Stimulated activated CD4-positive, alpha-beta T cell treated with anti-CD3 and anti-CD28 coated beads, TNF-alpha, amount 100 ng/mL, for 1 hour (primary cell): ENCODE measurements at places on chromosomes 5 and 9.

GRCh38 chr5:64773533-64773932 is 4.8 kb downstream of the CWC27 start:
- DNase-seq = no peak

- no peak for DNase-seq
Measured at GRCh38 chr5:158384535-158385481, 525.9 kb upstream of the CLINT1 start.

GRCh38 chr9:134378901-134379338 is 52.7 kb downstream of the RXRA start:
- no peak for DNase-seq

DNA sequence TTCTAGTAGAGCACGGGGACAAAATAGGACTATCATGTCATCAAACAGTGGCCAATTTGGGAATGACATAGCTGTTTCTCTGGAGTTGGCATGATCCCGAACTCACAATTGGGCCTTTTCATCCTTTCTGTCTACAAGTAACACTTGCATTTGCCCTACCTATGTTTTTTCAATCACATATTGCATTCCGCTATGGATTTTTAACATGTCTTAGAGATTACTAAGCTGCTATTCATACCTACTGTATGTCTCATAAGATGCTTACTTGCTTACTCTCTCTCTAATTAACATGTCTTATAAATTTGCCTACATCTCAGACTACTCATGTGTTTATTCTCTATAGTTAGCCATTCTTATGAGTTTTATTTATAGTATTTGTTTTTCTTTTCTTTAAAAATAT is 341.2 kb upstream of the CTNND2 start:
- no peak for DNase-seq

DNA sequence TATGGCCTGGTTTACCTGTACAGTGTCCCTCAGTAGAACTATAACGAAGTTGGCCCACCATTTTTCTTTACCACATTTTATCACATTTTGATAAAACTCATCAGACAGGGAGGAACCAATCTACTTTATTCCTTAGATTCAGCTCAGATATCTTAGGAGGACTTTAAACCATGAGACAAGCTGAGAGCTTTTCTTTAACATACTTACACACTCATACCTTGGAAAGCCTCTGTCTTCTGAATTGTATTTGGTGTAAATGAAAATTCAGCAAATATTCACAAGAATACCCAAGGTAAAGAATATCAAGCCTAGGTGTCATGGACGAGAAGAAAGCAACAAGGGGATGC is 313.2 kb downstream of the ENC1 start:
- no peak for DNase-seq

- no peak for DNase-seq
Measured at GRCh38 chr9:123299558-123300126, 31.3 kb upstream of the STRBP start.

DNA sequence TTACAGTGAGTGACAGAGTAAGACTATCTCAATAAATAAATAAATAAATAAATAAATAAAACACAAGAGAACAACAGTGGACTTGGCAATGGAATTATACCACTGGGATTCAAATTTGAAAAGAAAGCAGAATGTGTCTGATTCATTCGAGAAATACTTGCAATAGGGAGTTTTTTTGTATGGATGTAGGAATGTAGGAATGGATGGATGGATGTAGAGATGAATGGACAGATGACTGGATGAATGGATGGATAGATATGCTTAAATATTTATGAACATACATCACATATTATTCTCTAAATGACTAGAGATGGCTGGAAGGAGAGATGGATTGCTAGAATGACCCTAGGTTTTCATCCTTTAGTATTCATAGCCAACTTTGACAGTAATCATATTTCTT is 22.0 kb upstream of the CEMIP2 start:
- no peak for DNase-seq

DNA sequence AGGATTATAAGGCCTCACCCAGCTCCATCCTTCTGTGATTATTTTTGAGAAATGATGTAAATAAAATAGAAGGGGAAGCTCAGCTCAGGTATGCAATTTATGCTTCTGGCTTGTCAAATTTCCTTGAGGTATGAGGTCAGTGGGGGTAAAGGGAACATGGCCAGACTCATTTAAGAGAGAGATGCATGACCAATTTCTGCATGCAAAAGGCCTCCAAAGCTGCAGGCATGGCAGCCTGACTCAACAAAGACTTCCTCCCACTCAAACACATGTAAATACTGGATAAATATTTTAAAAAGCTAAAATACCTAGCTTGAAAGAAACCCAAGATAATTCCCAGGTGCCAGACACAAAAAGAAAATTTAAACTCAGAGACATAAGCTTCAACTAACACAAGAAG is 101.4 kb upstream of the SLC1A3 start:
- no peak for DNase-seq

DNA sequence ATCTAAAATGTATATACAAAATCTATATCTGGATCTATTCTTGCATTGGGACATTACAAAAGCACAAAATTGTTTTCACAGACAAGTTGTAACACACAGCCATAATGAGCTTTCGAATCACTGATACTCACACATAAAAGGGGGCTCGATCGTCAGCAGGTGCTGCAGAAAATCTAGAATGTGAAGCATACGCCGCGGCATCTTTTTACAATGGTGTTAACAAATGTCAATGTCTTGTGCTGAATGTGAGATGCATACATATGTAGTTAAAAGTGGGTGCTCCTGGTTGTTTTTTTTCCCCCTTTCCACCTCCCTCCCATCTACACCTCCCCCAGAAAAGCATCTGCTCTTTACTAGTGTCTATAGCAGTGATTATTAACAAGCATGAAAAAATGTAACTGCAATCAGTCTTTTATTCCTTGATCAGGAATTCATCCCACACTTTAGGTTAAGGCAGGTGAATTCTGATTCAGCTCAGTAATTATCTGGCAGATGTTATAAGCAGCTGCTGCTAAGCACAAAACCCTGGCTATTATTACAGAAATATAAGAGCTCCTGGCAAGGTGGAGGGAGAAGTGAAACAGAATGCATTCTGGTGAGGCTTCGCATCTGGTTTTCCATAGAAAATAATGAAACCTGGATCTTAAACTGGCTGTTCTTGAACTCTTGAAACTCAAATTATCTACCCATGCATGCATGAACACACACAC is 114.1 kb downstream of the MPDZ start:
- DNase-seq = no peak

DNA sequence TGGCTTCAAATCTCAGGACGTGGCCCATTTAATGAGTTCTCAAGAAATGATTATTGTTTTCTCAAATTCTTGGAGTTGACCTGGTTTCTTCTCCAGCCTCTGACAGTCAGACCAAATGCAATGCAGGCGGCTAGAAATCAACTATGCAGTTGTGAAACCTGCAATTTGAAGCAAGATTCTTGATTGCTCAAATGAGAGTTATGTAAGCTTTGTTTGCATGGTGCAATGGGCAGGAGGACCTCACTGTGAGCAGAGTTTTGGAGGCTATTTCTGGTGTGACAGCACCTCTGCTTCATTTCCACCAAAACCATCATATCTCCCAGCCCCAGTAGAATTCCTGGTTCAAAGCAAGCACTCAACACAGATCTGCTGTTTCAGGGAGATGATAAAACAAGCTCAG is 500.0 kb upstream of the KLF4 start:
- no peak for DNase-seq

DNA sequence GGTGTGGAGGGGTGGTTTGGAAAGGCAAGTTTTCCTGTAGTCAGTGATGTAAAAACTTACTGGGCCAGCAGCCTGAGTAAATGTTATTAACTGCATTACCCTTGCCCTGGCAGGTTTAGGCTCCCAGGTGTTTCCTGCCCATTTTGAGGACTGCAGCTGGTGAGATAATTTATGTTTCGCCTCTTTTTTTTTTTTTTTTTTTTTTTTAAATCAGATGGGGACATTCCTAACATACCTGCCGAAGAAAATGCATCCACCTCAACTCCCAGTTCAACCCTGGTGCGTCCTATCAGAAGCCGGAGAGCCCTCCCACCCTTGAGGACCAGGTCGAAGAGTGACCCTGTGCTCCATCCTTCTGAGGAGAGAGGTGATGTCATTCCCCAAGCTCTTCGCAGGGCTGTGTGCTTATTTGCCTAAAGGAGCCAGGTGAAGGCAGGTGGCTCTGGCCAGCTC is 60.6 kb downstream of the ENTREP1 start:
- no peak for DNase-seq

- DNase-seq = no peak
Measured at GRCh38 chr9:129944506-129945116, 98.4 kb downstream of the FNBP1 start.
